KG1 (cell line): ENCODE measurements at places on chromosomes 6 and 20.

DNA sequence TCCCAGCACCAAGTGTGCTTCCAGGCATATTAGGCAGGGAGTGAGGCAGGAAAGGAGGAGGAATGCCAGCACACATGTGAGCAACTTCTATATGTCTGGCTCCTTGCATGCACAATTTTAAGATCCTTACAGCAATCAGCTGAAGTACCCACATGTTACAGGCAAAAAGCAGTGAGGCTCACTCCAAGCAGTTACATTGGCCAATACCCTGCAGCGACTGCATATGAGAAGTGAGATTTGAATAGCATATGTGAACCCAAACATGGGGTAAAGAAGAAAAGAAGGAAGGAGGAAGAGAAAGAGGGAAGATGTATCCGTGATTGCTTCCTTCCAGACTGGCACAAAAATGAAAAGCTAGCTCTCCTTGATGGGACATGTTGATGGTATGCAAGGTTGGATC is 193.6 kb downstream of the PTPRT start:
- DNase-seq = no peak

- no peak for DNase-seq
Measured at GRCh38 chr20:4929686-4930397, 71.5 kb downstream of the SLC23A2 start.

DNA sequence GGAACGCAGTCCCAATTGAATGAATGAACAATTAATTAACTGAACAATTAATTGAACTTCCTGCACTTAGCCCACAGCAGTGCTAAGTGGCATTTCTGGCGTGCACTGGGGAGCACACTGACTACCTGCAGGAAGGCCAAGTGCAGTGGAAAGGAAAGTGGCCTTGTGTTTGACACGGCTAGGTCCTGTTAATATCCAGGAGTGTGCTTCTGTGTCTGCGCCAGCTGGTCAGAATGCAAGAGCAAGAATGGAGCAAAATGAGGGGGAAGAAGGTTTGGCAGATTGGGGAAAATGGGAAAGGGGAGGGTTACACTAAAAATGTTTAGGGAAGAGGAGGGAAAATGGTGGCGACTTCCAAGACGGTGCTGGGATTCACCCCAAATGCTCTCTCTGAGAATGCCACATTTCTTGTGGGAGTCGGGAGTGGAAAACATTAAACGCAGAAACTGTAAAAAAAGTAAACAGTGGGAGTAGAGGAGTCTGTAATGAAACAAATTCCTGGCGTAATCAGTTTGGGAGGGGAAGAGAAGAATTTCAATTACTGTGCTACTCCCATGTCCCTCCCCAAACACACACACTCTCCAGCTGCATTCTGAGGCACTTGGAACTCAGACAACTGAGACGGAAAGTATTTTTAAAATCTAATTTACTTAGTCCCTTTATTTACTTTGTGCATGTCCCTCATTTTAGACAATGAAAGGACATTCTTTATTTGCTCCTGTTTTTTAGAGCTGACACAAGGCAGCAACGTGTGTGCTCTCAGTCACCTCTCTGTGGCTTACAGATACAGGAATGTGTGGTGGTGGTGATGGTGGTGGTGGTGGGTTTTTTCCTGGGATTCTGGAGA is 64.1 kb downstream of the CLIC5 start:
- no peak for DNase-seq

- peak; percentile 30 for DNase-seq
Measured at GRCh38 chr20:18754030-18754652, 59.4 kb upstream of the SCP2D1 start.

GRCh38 chr6:142534484-142534883 is 232.7 kb downstream of the ADGRG6 start:
- DNase-seq = no peak

- no peak for DNase-seq
Measured at GRCh38 chr20:62163485-62163865, 19.4 kb upstream of the MTG2 start.

GRCh38 chr6:139247618-139248017 is 44.2 kb downstream of the TXLNB start:
- no peak for DNase-seq

DNA sequence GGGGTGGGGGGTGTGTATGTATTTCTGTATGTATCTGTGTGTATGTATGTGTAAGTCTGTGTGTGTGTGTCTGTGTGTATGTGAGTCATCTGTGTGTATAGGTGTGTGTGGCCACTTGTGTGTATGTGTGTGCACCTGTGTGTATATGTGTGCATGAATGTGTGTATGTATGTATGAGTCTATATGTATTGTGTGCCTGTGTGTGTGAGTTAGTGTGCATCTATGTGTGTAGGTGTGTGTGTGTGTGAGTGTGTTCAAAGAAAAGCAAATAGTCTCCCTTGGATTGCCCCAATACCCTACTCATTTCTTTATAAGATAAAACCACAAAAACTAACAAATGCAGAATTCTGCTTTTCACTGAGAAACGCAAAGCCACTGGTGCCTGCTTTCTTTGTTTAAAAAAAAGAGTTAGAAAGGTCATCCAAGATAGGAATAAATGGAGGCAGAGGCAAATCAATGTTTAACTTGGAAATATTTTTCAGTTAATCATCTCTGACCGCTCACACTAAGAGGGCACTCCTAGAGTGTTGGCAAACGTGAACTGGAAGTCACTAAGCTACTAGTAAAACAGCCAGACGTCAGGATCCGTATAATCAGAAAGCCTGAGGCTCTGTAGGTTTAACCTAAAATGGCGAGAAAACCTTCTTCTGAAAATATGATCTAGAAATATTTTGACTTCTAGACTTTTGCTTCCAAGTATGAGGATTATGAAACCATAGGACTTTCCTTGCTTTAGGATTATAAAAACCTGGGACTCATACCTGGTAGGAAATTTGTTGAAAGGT is 37.4 kb upstream of the JAG1 start:
- DNase-seq = no peak

DNA sequence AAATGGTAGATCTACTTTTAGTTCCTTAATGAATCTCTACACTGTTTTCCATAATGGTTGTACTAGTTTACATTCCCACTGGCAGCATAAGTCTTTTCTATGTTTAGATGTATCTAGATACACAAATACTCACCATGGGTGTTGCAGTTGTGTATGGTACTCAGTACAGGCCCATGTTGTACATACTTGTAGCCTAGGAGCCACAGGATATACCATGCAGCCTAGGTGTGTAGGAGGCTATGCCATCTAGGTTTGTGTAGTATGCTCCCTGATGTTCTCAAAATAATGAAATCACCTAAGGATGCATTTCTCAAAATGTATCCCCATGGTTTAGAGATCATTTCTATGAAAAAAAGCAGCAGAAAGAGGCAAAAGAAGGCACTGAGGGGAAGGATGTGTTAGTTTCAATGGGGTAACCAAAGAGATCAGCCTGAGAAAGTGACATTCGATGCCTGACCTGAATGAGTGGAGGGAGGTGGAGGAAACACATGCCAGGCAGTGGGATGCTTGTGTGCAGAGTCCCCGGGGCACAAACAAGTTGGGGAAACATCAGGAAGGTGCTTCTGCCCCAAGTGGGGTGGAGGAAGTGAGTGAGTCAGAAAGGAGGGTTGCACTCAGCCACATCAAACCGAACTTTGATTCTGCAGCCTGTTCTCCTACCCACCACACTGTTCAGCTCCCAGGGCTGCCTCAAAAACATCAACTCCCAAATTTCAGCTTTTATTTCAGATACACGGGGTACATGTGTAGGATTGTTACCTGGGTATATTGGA is 191.2 kb downstream of the ZNF217 start:
- no peak for DNase-seq

GRCh38 chr20:19789446-19789845 is 31.4 kb downstream of the RIN2 start:
- no peak for DNase-seq

DNA sequence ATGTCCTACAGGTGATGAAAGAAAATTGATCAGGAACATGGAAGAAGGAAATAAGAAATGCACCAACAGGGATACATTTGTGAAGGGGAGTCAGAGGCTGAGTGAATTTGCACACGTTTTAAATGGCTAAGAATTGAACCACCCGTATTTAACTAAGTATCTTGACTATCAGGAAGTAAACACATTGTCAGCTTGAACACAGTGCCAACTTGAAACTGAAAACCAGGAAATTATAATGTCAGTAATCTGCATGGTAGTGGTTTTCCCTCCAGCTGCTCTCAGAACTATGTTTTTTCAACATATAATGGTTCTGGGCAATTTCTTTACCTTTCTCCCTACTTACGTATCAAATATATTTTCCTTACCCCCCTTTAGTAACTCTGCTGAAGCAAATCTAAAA is 366.5 kb upstream of the POU3F2 start:
- DNase-seq = no peak
